ENCODE measurements at places on chromosomes 13 and 19.
A peak's percentile ranks its signal among the peaks of the same experiment; 100 is the strongest.

DNA sequence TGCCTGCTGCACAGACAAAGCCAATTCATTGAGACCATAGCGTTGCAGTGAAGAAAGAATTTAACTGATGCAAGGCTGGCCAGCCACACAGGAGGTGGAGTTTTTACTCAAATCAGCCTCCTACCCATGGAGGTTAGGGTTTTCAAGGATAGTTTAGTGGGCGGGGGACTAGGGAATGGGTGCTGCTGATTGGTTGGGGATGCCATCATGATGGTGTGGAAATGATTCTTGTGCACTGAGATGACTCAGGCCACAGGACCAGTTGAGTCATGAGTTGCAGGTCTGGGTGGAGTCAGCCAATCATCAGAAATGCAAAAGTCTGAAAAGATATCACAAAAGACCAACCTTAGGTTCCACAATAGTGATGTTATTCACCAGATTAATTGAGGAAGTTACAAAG, 359.6 kb downstream of the FOXO1 start:
- peak; percentile 61 for DNase-seq

GRCh38 chr19:38245826-38246498, 10.2 kb downstream of the PPP1R14A start:
- no peak for DNase-seq

DNA sequence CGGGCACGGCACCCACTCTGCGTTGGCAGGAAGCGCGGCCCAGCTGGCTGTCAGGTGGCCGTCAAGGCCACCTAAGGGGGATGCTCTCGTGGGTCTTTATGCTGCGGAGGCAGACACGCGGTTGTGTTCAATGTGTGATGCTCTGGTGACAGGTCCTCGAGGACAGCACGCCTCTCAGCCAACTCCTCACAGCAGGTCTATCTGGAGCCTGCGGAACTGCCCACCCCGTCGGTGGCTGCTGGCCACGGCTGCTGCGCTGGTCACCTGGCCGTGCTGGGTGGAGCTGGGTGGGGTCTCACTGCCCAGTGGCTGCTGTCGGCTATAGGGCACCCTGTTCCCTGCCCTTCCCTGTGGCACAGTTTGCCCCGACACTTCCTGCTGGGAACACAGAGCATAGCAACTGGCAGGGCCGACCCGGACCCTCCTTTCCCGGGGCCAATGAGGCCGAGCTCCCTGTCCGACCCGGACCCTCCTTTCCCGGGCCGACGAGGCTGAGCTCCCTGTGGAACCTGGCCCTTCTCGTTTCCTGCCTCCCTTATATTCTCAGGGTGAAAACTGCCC, 14.3 kb upstream of the F7 start:
- DNase-seq = no peak

DNA sequence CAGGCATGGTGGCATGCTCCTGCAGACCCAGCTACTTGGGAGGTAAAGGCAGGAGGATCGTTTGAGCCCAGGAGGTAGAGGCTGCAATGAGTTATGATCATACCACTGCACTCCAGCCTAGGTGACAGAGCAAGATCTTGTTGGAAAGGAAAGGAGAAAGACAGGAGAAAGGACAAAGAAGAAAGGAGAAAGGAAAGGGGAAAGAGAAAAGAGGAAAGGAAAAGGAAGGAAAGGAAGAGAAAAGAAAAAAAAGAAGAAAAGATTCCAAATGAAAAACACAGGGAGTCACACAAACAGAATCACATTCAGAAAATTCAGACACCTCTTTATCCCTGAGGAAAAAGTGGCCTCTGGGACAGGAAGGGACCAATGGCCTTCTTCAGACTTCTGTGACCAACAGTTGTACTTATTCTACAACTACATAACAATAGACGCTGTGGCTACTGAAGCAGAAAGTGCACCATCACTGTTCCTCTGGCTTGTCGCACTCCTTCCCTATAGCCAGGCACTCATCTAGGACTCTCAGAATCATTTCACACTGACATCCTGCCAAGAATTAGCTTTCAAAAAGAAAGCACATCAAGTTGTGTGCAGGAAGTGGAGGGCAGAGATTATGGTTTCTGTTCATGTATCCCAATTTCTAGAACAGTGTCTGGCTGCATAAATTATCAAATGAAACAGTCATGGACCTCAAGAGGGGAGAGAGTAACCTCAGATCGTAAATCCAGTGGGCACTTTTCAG, 5.9 kb downstream of the MTMR6 start:
- no peak for DNase-seq

DNA sequence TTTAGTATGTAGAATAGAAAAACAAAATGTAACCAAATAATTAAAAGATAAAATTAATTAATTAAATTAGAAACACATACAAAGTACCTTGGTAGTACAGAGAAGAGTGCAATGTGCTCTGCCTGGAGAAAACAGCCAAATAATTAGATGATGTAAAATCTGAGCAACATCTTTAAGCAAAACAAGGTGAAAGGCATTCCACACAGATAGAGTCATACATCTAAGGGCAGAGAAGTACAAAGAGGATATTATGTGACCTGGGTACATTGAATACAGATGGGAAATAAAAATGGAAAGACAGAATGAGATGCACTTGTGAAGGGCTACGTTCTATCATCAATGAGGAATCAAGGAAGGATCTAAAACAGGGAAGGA, 25.2 kb upstream of the FNDC3A start:
- no peak for DNase-seq

GRCh38 chr19:34707661-34708060, 26.4 kb upstream of the ZNF181 start:
- DNase-seq = no peak

DNA sequence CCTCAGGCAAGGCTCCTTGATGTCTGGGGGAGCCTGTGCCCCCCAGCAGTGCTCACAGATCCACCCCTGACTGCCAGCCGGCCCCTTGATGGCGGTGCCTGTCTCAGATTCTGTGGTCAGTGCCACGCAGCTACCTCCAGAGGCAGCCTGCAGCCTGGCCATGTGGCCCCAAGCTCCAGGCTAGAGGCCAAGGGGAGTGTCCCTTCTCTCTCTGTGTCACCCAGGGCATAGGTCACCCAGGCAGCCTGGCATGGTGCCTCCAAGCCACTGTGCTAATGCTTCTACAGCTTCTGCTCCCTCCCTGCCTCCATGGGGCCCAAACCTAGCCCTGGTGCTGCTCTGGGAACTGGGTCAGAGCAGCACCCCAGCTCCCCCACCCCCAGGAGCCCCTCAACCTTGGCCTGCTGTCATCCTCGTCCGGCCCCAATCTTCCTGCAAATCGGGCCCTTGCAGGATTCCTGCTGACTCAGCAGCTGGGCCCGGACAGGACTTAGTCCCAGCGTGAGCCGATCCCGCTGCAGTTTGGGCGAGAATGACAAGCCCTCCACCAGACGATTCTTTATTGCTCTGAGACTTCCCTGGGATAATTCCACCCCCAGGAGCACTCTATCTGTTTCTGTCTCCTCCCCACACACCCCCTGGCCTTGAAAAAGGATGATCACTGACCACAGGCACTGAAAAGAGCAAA, 2.8 kb upstream of the ARL11 start:
- DNase-seq = no peak

GRCh38 chr19:29056535-29056934, 156.4 kb downstream of the UQCRFS1 start:
- DNase-seq = no peak

DNA sequence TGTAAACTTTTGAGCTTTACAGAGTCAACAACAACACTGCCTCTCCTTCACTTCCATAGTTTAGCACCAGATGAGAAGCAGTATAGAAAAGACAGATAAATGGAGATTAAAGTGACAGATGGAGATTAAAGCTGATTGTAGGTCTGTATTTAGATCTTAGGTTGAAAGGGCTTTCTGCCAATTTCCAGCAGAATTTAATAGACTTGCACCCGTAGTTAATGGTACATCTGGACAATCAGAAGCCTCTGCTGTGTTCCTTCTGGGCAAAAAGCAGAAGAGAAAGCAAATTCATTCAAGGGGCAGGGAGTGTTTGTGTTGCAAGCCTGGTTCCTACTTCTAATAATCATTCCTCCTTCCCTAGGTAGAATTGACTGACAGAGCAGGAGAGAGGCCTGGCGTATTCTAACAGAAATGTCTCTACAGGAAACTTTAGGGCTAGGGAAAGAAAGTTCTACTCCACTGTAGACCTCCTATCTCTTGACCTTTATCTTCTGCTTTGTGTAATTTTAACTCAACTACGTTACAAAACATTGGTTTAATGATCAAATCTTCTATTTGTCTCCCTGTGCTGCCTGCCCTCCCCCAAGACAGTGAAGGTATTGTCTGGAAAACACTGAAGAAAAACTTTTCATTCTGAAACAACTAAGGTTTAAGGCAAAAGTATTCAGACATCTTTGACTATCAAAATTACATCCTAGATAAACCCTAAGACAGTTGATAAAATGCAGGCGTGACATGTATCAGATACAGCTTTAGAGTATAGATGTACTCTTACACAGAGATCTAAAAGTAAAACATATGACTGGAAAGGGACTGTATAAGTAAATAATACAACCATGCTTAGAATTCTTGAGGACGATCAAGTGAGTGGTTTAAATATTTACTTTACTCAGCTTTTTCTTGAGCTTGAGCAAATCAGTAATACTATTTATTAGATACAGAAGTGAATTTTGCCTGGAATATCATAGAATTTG, 44.4 kb downstream of the GPC6 start:
- DNase-seq = no peak
